ENCODE measurements at places on chromosomes 13 and 19.

DNA sequence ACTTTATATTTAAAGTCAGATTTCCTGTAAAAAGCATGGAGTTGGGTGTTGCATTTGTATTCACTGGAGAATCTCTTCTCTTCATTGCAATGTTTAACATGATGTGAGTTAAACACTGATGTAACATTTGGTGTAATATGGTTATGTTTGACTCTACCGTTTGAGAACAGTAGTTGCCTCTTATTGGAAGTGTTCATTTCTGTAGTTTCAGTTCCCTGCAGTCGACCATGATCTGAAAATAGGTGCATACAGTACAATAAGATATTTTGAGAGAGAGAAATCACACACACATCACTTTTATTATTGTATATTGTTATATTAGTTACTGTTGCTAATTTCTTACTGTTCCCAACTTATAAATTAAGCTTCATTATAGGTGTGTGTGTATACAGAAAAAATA lies 105.2 kb upstream of the SPACA7 start:
- DNase-seq = no peak

DNA sequence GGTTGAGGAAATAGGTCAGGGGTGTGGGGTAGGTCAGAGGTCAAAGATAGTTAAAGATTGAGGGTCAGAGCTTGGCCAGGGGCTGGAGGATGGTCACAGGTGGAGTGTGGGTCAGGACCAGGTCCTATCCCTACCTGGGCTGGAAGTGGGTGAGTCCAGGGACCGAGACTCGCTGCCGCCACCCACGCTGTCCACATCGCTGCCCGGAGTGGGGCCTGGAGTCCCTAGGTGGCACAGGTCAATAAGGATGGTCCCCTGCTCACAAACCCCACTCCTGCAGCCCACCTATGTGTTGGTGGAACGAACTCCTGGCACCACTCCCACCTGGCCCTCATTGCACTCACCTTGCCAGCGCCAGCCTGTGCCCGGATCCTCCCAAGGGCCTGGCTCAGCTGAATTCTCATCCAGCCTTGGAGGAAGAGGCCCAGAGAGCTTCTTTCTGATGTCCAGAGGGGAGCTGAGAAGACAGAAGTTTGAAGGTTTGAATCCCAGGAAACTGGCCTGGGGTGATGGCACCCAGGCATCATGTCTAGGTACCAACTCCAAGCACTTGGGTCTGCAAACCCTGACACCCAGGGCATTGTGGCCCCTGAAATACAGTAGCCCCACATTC lies 6.8 kb downstream of the GMIP start:
- DNase-seq = peak; percentile 87

GRCh38 chr19:29837996-29838395 lies 26.2 kb downstream of the CCNE1 start:
- DNase-seq = no peak

DNA sequence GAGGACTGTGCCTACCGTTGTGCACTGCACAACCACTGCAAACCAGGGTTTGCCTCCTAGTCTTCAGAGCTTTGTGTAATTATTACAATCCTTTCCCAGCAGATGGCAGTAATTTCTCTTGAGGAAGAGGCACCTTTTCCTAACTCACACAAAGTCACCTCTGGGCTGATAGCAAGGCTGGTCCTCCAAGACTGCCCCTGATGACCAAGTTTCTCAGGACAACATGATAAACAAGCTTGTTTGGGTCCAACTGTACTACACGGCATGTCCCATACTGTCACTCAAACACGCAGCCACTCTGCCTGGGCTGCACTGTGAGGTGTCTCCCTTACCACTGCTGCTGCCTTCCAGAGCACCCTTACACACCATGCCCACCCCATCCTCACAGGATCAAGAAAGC lies 39.3 kb downstream of the RFXAP start:
- DNase-seq = peak; percentile 55

GRCh38 chr13:92175330-92175729 lies 776.9 kb downstream of the GPC5 start:
- DNase-seq = peak; percentile 69

DNA sequence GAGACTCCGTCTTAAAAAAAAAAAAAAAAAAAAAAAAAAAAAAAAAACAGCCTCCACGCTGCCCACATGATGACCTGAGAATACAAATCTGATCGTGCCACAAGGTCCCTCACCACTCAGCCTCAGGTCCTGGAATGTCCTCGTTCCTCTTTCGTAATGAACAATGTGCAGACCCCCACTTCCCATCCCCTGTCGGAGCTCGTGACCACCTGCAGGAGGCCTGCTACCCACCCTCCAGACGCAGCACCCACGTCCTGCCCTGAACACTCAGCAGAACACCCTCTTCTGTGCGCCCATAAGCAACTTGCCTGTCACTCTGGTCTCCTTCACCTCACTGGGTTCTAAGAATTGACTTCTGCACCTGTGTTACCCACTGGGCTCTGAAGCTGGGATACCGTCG lies 166.4 kb downstream of the KATNAL1 start:
- no peak for DNase-seq

GRCh38 chr13:105089858-105090643 lies 1445.4 kb downstream of the EFNB2 start:
- peak; percentile 15 for DNase-seq

DNA sequence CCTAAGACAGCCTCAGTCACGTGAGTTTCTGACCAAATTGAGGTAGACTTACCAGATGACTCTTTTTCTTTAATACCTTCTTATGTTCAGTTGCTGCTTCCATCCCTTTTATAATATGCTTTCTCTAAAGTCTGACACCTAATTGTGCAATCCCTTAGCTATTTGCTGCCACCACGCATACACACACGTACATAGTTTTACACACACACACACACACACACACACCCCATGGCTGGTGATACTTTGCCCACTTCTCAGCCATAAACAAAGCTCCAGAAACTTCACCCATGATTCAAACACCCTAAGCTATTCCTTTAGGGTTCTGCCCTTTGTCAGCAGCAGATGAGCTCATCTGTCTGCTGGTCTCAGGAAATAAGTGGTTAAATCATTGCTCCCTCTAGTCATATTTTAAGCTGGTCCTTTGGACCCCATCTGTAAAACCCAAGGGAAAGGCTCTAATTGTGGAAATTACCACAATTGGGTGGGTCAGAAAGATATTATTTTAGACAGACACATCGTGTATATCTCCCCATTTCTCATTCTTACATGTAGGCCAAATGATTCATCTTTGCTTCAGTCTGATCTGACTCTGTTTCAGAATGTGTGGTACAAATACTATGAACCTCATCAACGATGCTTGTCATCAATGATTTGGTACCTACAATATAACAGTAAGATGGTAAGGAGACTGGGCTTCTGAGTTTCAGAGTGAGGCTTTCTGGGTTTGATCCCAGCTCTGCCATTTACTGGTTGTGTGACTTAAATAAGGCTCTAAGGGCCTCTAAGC lies 69.2 kb downstream of the NALCN start:
- DNase-seq = peak; percentile 43

- no peak for DNase-seq
Measured at GRCh38 chr13:25872481-25873241, 179.2 kb downstream of the SHISA2 start.

Data from osteoblast (primary cell).